ENCODE measurements at places on chromosomes 1 and 21. TPM values are rescaled to one million over a fixed set of nuclear protein-coding genes. Genes with fewer than 3 reads are reported as not detected.

The DDX20 gene
- total RNA-seq = 21.5 TPM

The DENND2D gene
- total RNA-seq = 205 TPM

The NUDT17 gene
- 3.0 TPM for total RNA-seq

The F11R gene
- total RNA-seq = 13.5 TPM

GRCh38 chr1:47596328-47596727 is 158.5 kb downstream of the FOXD2 start:
- H3K36me3 ChIP-seq = no peaks in the 10 kb centered on the region
- H3K27ac ChIP-seq = no peak overlapping the region
- no peak for DNase-seq
- H3K4me1 ChIP-seq = no peaks in the 10 kb centered on the region
- H3K27me3 ChIP-seq = peaks cover 24% of the 10 kb centered on the region
- no peak overlapping the region for H3K4me3 ChIP-seq

All from activated T-helper 1 cell treated with anti-CD3 and anti-CD28 coated beads, Interleukin-12 subunit alpha, Interleukin-12 subunit beta, Interleukin-2, Interleukin-4 antibody, amounts not matched to agents 30 ng/mL and 10 ng/mL and 1 ng/mL, durations not matched to agents 14 hours and 24 hours and 36 hours (primary cell).